GM12892 (cell line): ENCODE measurements at places on chromosomes 5 and 9.

- no peak for DNase-seq
These were observed 246.1 kb downstream of the MSX2 start for GRCh38 chr5:174970502-174970901.

DNA sequence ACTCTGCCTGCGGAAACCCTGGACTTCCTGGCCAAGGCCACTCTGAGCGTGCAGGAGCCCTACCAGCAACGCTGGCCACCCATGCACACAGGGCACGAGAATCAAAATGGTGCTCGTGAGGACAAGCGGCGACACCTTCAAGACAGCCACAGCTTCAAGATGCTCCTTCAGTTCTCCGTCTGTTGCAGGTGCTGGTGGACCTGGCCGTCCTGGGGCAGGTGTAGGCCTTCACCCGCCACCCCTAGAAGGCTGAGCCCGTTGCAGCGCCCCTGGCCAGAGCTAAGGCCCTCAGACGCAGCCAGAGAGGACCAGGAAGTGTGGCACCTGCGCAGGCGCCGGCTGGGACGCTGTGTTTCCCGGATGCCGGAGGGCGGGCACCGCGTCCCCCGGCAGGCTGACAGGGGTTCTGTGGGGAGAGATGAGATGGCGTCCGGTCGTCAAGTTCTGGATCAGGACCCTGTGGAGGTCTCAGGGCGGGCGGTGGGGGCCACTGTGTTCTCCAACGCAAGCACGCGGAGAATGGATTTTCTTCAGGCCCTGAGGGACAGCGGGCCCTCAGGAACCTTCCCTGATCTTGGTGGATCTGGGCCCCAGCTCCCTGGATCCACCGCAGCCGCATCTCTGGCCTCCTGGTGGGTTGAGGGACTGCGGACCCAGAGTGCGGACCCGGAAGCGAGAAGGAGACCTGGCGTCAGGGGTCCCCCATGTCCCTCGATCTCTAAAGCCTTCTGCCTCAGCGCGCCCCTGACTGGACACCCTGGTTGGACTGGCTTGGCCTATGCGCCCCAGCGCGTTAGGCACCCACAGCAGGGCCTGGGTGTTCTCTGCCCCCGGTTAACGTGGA, 1770.8 kb upstream of the CDH9 start:
- DNase-seq = no peak

DNA sequence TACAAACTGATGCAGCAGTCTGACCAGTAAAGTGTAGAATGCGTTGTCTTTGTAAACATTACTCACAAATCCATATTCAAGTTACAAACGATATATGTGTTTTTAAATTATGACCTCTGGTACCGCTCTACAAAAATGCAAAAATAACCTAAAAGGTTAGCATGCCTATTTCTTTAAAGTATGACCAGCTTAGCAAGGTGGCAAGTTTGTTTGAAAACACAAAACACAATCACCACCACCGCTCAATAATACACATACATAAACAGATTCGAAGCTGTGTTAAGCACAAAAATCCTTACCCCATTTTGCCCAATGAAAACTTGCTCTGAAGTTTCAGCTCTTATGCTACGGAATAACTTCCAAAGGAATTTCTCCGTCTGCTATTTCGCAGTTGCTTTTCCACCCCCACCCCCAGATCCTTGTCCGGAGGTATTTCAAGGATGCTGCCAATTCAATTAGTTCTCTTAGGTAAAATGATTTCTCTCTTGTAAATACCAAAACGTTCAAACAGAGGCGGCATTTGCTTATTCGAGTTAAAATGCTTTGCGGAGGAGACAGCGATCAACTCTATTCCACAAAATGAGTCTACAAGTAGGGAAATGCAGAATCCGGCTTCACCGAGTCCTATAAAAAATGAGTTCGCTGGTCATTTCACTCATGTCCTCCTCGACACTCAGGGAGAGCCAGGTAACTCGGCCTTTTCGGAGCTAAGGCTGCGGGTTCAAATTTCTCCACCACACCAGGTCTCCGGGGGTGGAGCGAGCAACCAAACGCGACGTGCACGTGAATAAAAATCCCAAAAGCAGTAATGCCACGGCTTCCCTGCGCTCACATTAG, 1.2 kb downstream of the HOMER1 start:
- DNase-seq = no peak

- DNase-seq = peak; percentile 73
These were observed 120.5 kb upstream of the BOD1 start for GRCh38 chr5:173736923-173737412.

- DNase-seq = no peak
These were observed 5.8 kb downstream of the HMGCR start for GRCh38 chr5:75342836-75343235.

- DNase-seq = no peak
These were observed 340.2 kb downstream of the ARRDC3 start for GRCh38 chr5:91042936-91043255.

- DNase-seq = no peak
These were observed 1.1 kb upstream of the CXXC5 start for GRCh38 chr5:139646912-139647505.

GRCh38 chr9:99725852-99726251, 95.8 kb upstream of the NR4A3 start:
- no peak for DNase-seq

GRCh38 chr9:130990978-130991777, 17.8 kb upstream of the LAMC3 start:
- no peak for DNase-seq

DNA sequence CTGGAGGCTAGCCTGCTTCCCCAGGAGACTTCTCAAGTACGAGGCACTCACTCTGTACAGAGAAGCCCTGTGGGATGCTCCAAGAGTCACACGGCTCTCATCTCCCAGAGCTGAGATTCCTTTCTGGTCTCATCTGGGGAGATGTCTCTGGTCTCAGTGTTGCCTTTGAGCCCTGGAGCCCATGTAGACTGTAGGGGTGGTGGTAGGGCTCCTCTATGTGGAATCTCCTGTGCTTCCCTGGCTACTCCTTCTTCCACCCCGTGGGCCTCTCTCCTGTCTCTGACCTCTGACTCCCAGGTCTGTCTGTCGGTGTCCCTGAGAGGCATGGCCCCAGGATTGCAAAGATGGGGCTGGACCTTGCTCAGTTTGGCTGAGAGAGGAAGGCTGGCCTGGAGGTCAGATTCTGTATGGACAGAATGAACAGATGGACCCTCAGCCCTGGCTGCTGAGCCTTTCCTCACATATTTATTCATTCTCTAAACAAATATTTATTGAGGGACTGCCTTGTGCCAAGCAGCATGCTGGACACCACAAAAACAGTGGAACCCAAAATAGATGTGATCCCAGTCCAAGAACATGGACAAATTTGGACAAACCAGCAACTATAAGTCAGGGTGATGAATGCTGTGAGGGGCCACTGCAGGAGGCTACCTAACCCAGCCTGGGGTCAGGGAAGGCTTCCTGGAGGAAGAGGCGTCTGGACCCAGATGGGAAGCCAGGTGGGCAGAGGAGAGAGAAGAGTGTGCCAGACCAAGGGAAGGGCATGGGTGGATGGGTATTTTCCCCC, 2.6 kb downstream of the CCL19 start:
- no peak for DNase-seq

DNA sequence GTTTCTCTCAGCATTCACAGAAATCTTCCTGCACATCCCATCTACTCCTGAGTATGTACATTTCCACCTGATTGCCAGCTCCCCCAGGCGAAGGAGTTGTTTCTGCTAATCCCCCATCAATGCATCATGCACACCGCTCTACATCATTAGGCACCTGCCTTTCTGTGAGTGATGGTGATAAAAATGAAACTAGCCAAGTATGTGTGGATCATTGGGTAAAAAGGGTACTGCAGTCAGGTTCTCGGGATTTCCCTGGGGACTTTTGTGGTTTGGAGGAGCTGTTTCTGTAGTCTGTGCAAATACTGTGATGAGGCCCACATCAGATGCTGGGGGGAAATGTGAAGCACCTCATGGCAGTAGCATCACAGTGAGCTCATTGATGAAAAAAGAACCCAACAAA, 30.4 kb downstream of the CAMK4 start:
- DNase-seq = peak; percentile 18

- DNase-seq = no peak
These were observed 46.4 kb upstream of the KDM4C start for GRCh38 chr9:6711403-6711802.

GRCh38 chr9:22028394-22028793, 19.3 kb upstream of the CDKN2B start:
- no peak for DNase-seq
